Smooth muscle cell of the pulmonary artery (primary cell): ENCODE measurements at places on chromosomes 12 and 14. TPM values are rescaled to one million over a fixed set of nuclear protein-coding genes. Genes with fewer than 3 reads are reported as not detected.

MYF5 gene
- not detected in 2 replicates for total RNA-seq

UBE3B gene
- 62.2 and 65.1 TPM in 2 replicates for total RNA-seq

SCFD1 gene
- 94.2 and 126 TPM in 2 replicates for total RNA-seq

IL26 gene
- total RNA-seq: 0.13 and 2.0 TPM in 2 replicates

TAS2R42 gene
- not detected in 2 replicates for total RNA-seq

GNG2 gene
- 13.7 and 43.6 TPM in 2 replicates for total RNA-seq

KRT72 gene
- not detected in 2 replicates for total RNA-seq

CCDC88C gene
- 0.10 and 0.26 TPM in 2 replicates for total RNA-seq

RNU4-1 gene
- under 0.01 TPM in 1 of 2 replicates, not detected in the other for total RNA-seq

CLEC7A gene
- total RNA-seq: not detected in 2 replicates

PRPH gene
- total RNA-seq: 0.33 and 1.9 TPM in 2 replicates

TMTC1 gene
- total RNA-seq: 43.8 and 93.0 TPM in 2 replicates

COPS7A gene
- 145 and 173 TPM in 2 replicates for total RNA-seq

EML5 gene
- 0.13 and 0.20 TPM in 2 replicates for total RNA-seq

TAS2R9 gene
- total RNA-seq: not detected in 2 replicates

ACSS3 gene
- 3.2 and 18.0 TPM in 2 replicates for total RNA-seq

MRPS35 gene
- 36.0 and 37.1 TPM in 2 replicates for total RNA-seq

SLC10A1 gene
- not detected in 2 replicates for total RNA-seq

MMP17 gene
- 2.6 and 7.8 TPM in 2 replicates for total RNA-seq
